Stimulated activated effector memory CD8-positive, alpha-beta T cell treated with anti-CD3 and anti-CD28 coated beads, Interleukin-12 subunit alpha, Interleukin-12 subunit beta, amount 100 ng/mL, for 72 hours (primary cell): ENCODE measurements at places on chromosomes 7 and 10.
A peak's percentile ranks its signal among the peaks of the same experiment; 100 is the strongest.

DNA sequence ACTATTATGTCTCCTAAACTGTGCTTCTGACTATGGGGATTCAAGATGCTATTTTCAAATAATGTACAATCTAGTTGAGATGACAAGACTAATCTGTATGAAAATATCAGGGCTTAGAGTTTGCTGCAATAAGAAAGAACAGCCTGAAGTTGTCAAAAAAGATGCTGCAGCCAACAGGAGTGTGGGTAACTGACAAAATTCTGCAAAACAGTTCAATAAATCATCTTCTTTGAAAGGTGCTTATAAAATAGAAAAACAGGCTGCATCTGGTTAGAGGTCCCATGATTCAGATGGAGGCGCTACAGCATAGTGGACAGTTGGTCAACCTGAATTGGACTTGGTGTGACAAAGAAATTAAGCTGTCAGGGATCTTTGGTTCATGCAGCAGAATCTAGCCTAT is 511.0 kb downstream of the XPNPEP1 start:
- DNase-seq = no peak

DNA sequence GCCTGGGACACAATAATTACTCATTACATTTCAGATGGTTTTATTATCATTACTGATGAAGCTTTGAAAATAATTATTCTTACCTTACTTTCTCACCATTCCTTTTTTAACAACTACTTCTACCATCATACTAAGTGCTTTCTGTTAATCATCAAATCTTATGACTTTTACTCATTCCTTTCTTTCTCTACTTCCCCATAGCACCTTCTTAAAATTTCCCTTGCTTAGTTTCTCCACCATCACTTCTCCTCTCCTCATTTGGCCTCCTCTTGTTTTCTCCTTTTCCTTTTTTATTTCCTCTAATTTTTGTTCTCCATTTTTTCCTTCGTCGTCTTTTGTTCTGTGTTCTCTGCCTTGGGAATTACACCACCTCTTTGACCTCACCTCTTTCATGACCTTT is 303.2 kb upstream of the KAT6B start:
- no peak for DNase-seq

DNA sequence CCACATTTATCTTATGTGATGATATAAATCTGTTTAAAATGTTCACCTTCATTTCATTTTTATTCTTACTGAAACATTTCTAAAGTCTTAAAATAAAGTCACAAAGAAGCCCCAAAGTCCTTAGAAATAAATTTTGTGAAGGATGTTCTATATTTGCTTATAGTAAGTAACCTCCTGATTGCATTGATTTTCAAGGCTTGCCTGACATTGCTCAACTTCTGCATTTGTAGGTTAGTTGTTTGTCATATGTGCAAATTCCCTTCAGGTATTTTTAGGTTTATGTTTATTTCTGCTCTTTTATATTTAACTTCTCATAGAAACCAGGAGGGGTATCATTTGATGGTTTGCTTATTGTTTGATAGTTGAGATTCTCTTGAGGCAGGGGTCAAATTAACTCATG is 417.8 kb downstream of the ARL4A start:
- DNase-seq = no peak

- no peak for DNase-seq
These were observed 32.6 kb downstream of the GSDME start for GRCh38 chr7:24724451-24725190.

DNA sequence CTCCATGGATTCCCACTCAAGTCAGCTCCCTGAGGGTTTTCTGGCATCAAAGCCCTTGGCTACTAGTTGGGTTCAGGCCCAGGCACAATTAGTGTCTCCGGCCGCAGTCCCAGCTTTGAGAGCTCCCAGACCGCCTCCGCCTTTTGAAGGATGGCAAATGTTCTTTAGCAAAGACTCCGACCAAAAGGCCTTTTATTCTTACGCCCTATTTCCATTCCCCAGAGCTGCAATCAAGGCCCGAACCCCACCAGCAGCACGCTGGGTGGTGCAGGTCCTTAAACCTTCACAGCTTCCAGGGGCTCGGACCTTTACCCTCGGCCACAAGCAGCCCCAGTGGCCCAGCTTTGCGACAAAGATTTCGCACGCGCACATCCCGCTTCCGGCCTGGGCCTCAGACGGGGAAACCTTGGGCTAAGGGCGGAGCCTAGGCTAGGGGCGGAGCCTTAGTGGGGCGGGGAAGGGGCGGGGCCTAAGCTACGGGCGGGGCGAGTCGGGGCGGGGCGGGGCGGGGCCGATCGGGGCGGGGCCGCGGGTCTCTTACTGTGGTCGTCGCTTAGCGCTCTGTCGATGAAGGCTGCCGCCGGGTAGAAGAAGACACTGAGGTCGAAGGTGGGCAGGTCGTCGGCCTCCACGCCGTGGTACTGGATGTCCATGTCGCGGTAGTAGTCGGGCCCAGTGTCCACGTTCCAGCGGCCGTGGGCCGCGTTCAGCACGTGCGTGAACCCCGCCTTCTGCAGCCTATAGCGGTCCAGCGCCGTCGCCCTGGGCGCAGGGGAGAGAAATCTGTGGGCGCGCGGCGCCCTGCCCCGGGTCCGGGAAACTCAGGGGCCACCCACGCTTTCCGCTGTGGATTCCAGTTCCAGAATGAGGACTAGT is 68.0 kb upstream of the SAMD8 start:
- DNase-seq = peak; percentile 59

DNA sequence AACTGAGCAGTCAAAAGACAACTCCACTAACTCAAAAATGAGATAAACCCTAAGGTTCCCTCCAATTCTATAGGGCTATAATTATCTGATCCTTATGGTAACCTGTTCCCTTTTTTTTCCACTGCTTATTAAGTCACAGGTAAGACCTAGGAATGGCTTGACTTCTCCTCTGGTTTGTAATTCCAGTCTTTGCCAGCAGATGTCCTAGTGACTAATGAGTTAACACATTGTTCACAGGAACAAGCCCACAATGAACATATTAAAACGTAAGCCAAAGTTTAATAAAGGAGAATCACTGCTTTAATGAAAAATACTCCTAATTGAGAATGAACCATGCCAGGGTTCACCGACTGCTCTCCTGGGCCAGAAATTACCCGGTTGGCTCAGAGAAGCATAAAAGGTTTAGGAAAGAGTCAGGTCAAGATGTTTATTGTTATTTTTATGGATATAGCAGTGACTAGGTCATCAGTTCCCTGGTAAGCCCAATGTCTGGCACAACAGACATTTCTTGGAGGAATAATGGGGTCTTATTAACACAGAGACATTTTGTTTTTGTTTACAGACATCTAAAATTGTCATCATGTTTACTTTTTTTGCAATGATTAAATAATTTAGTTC is 120.1 kb downstream of the ELAPOR2 start:
- peak; percentile 16 for DNase-seq

DNA sequence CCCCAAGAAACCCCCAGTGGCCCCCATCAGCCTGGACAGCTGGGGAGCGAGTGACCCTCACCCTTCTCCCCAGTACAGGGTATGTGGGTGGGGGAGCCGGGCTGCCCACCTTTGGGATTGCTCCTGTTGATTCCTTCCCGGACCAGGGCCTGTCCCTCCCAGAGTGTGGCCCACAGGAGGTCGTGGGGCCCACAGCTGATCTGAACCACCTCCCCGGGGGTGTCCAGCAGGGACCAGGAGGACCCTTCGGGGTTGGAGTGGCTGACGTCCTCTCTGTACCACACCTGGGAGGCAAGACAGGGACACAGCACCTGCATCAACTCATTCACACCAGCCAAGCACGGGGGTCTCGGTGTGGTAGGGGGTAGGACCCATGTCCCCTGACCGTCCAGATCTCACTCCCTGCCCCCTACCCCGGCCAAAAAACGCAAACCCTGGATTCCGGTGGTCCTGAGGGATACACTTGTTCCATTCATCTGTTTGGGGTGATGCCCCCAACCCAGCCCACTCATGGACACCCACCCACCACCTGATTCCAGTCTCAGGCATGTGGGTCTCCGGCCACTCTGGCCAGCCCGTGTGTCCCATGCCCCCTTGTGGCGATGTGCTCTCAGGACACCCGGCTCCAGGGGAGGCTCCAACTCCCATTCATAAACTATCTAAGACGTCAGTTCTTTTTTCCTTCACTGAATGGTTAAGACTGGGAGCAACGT is 10.9 kb downstream of the TECPR1 start:
- no peak for DNase-seq

DNA sequence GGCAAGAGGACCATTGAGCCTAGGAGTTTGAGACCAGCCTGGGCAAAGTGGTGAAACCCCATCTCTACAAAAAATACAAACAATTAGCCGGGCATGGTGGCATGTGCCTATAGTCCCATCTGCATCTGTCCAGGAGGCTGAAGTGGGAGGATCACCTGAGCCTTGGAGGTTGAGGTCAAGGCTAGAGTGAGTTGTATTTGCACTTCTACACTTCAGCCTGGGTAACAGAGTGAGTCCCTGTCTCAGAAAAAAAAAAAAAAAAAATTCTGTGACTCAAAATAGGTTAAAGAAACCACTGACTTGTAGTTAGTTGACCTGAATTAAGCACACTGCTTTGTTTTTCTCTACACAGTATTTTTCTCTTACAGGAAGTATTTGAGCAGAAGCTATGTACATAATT is 74.4 kb downstream of the METTL2B start:
- DNase-seq = no peak

DNA sequence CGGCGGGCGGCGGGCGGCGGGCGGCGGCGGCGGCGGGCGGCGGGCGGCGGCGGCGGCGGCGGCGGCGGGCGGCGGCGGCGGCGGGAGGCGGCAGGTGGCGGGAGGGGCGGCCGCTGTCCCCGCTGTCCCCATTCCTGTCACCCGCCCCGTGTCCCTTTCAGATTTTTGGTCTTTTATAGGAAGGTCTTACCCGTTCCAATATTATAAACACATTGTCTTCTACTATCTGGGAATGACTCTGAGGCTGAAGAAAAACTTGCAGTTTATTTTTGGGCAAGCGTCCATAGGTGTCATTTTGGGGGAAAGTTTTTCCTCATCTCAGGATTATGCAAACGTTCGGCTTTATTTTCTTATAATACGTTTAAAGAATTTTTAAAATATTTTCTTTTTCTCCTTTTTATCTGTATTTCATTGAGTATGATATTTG is 578 bp downstream of the ZNF713 start:
- no peak for DNase-seq

GRCh38 chr7:69196593-69196992 is 401.7 kb upstream of the AUTS2 start:
- DNase-seq = no peak

- no peak for DNase-seq
These were observed 1.4 kb downstream of the CLEC5A start for GRCh38 chr7:141945356-141945755.

DNA sequence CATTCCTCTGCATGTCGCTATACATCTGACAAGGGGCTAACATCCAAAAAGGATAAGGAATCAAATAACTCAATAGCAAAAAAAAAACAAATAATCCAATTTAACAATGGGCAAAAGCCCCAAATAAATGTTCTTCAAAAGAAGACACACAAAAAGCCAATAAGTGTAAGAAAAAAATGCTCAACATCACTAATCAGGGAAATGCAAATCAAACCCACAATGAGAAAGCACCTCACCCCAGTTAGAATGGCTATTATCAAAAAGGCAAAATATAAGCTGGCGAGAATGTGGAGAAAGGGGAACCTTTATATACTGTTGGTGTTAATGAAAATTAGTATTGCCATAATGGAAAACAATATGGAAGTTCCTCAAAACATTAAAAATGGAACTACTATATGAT is 14.3 kb downstream of the ARHGAP12 start:
- no peak for DNase-seq

DNA sequence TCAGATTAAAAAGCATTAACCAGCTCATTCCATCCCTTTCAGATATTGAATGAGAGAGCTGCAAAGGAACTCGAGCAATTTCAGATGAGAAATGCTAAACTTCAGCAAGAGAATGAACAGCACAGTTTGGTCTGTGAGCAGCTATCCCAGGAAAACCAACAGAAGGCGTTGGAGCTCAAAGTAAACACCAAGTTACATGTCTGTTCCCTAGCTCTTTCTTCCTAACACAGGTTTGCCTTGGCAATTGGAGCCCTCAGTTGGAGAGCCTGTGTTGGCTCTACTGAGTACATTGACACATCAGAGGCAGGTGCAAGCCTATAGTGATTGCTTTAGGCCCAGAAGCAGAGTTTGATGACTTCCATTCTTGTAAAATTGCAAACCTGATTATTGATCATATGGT is 14.7 kb downstream of the CFAP58 start:
- no peak for DNase-seq

- no peak for DNase-seq
These were observed 414.2 kb upstream of the MTPN start for GRCh38 chr7:136391371-136391770.

- no peak for DNase-seq
These were observed 201.4 kb upstream of the AOAH start for GRCh38 chr7:36925691-36926090.

- no peak for DNase-seq
These were observed 77.7 kb upstream of the GPR37 start for GRCh38 chr7:124843336-124843735.

GRCh38 chr7:17298102-17298839 is at the start of gene AHR:
Gene AHR (plus strand): TSS chr7:17298652. CDS start chr7:17299265, 613 bp downstream.
- no peak for DNase-seq

DNA sequence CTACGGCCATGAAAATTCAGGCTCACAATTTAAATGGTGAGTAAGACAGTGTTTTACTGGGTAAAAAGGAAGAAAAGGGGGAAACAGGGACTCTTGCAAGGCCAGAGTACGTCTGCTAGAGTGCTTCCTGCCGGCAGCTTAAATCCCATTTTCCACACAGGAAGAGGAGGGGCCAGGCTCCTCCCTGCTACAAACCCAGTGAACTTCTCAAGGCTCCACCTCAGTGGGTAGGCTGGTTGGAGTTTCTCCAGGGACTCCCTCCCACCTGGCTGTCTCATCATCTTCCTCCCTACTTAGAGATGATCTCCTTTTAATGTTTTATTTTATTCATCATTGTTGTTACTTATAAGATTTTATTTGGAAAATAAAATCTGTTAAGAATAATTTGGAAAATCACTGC is 62.6 kb upstream of the SEMA3C start:
- no peak for DNase-seq

- DNase-seq = no peak
These were observed 739.9 kb downstream of the XPNPEP1 start for GRCh38 chr10:109183366-109183765.

GRCh38 chr10:51879238-51879637 is 179.8 kb upstream of the CSTF2T start:
- no peak for DNase-seq

- DNase-seq = no peak
These were observed 15.8 kb downstream of the ADAP1 start for GRCh38 chr7:938546-939185.

DNA sequence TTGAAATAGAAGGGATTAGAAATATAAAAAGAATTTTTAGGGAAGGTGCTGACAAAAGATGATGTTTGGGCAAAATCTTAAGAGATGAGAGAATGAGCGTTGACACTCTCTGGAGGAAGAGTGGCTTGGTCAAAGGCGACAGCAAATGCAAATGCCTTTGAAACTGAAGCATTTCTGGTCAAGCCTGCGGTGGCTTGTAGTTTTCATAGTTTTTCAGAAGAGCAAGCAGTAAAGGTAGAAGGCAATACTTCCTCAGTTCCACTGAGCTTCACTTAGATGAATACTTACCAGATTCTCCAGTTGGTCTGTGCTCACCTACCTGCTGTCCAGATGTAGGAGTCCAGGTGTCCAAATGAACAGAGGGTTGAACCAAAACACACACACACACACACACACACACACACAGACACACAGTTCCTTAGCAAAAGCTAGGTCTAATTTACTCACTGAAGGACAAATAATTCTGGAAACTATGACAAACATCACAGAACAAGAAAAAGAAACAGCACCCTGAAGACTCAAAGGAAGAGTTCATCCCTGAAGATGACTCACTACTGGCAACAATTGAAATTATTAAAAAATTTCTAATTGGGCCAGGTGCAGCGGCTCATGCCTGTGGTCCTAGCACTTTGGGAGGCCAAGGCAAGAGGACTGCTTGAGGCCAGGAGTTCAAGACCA is 12.1 kb upstream of the STK17A start:
- DNase-seq = no peak
